ENCODE measurements at places on chromosomes 7 and 10.

DNA sequence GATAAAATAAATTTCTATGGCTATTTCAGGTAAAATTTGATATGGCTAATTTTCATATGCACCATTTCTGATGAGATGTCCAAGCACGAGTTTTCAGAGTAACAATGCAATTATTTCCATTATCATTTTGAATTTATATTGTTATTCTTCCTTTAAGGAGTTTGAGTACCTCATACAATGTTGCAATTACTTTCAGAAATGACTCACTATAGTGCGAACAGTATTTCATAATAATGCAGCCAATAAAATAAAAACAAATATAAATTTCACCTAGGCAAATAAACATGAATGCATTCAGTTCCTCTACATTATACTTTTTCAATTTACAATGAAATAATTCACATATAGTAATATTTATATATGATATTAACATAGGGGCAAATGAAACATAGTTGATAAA, 78.8 kb upstream of the LRRN3 start:
- no peak for DNase-seq

GRCh38 chr7:117873310-117874190, at the start of gene CTTNBP2:
TSS of gene CTTNBP2 (minus strand) at chr7:117873441. CDS start at chr7:117873415, 26 bp downstream.
- DNase-seq: peak; percentile 21

- DNase-seq: no peak
Measured at GRCh38 chr7:108014747-108015682, 12.1 kb upstream of the LAMB1 start.

- DNase-seq: no peak
Measured at GRCh38 chr10:108852211-108852610, 1071.1 kb downstream of the XPNPEP1 start.

DNA sequence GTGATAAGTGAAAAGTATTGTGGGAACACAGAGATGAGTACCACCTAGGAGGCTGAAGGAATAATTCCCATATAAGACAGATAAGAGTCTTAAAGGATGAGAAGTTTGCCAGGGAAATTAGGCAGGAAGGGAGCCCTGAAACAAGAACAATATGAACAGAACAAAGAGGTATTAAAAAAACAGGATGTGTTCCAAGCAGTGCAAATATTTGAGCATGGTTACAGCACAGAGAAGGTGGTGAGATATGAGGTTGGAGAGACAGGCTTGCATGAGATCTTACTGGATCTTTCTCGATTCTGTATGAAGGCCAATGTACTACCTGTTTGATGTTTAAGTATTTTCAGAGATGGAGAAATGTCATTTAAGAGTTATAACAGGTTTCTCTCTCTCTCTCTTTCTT, 20.3 kb downstream of the TAC1 start:
- no peak for DNase-seq

DNA sequence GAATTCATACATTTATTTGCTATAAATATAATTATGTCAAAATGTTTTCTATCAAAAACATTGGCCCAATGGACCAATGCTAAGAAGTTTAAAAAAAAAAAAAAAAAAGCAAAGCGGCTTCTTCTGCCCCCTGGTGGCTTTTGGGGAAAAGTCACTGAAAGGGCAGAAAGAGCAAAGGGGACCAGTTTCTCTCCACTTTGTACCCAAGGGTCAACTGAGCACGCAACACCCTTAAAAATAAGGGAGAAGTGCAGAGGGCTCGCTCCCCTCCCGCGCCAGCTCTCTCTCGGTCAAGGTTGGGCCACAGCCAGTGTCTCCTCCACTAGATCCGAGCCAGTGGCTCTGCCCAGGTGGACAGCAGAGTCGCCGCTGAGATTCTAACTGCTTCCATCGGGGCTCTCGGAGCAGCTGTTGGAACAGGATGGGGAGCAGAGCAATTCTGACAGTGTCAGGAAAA, 136.4 kb upstream of the FGFR2 start:
- peak; percentile 32 for DNase-seq

- DNase-seq: no peak
Measured at GRCh38 chr7:29406366-29406765, 157.3 kb upstream of the PRR15 start.

DNA sequence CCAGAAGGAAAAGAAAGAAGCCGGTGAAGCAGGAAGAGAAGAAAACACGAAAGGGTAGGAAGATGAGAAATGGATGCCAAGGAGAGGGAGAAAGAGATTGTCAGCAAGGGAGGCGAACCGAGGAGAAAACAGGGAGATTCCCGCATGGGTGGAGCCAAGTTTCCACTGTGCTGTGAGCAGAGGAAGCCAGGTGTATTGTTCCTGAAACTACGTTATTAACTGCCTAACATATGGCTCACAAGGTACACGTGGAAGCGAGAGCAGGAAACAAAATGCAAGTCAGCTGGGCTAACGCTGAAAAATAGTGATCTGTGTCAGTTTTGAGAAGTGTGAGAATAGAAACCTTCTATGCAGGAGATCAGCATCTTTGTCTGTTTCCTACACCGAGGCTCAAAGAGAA, 20.4 kb upstream of the HIPK2 start:
- DNase-seq: no peak

- no peak for DNase-seq
Measured at GRCh38 chr10:112187527-112187926, 4.0 kb upstream of the GPAM start.

GRCh38 chr10:131729938-131730660, 170.7 kb upstream of the PPP2R2D start:
- DNase-seq: no peak

- no peak for DNase-seq
Measured at GRCh38 chr10:95784279-95784913, 28.4 kb downstream of the ENTPD1 start.

DNA sequence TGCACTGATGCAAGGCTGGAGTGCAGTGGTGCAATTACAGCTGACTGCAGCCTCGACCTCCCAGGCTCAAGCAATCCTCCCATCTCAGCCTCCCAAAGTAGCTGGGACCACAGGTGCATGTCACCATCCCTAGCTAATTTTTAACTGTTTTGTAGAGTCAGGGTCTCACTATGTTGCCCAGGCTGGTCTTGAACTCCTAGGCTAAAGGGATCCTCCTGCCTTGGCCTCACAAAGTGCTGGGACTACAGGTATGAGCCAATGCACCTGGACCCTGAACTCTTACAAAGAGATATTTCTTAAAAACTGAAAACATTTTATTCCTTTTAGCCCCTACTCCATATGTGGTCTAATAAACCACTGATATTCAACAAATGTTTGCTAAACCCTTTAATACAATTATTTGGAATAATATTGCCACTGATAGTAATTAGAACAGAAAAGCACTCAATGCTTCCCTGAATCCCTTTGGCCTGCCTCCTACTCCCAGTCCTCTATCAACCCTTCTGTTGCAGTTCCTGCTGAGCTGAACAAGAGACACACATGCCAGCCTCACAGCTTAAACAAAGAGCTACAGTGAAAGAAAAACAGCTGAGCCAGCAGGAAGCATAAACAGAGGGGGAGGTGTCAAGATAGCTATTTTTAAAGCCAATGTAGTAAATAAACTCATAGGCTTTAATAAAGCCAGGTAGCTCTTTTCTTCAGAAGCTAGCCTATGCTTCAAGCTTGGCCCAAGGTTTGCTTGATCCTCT, 7.0 kb upstream of the GNAI1 start:
- DNase-seq: no peak

DNA sequence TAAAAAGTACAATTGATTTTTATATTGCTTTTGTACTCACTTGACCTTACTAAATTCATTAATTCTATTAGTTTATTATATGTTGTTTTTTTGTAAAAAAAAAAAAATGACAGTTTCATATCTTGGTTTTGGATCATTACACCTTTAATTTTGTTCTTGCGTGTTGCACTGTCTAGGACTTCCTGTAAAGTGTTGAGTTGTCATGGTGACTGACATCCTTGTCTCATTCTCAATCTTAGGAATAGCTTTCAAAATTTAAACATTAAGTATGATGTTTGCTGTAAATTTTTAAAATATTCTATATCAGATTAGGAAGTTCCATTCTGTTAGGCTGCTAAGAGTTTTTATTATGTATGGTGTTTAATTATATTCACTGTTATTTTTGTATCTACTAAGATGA, 139.1 kb downstream of the ARHGAP12 start:
- no peak for DNase-seq

- DNase-seq: no peak
Measured at GRCh38 chr7:88635149-88635548, 124.4 kb upstream of the ZNF804B start.

- no peak for DNase-seq
Measured at GRCh38 chr7:27177795-27178320, 3.7 kb upstream of the HOXA10 start.

DNA sequence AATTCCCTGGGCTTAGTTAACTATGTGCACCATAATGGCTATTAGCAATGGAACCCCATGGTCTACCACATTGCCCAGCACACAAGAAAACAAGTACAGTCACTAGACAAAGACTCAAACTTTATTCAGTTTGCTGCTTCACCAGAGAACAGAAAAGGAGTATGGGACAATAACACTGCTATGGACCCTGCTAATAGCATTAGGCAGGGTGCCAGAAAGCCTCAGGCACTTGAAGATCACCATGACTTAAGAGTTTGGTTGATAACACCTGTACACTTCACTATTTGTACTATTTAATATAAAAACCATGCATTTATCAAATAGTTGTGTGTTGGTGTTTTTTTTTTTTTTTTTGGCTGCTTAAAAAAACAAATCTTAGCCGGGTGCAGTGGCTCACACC, 159.6 kb downstream of the KMT2E start:
- no peak for DNase-seq

- DNase-seq: peak; percentile 81
Measured at GRCh38 chr10:117442944-117443685, 67.9 kb upstream of the PDZD8 start.

Measured in hematopoietic multipotent progenitor cell treated with erythropoietin and hydrocortisone succinate and interleukin-3 and kit ligand, for 8 days (in vitro differentiated cells).